ENCODE measurements at places on chromosomes 5 and 9. TPM values are rescaled to one million over a fixed set of nuclear protein-coding genes. Genes with fewer than 3 reads are reported as not detected.

- no peak for DNase-seq
Observed at GRCh38 chr9:7785813-7786212, 13.8 kb downstream of the DMAC1 start.

DNA sequence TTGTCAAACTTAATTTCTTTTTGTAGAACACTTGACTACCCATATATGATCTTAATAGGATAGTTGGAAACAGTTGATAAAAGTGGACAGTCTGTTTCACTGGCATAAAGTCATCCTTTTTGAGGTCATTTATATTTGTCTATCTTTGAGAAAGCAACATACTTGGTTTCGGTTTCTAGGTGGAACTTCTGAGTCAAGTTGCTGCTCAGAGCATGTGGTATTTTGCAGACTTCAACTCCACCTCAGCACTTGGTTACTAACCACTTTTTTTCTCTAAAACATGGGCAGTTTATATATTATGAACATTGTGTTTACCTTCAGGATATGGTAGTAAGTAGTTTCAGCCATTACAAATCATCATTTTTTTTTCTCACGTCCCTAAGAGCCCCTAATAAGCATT lies 1749.0 kb upstream of the C9orf72 start:
- peak; percentile 4 for DNase-seq

DNA sequence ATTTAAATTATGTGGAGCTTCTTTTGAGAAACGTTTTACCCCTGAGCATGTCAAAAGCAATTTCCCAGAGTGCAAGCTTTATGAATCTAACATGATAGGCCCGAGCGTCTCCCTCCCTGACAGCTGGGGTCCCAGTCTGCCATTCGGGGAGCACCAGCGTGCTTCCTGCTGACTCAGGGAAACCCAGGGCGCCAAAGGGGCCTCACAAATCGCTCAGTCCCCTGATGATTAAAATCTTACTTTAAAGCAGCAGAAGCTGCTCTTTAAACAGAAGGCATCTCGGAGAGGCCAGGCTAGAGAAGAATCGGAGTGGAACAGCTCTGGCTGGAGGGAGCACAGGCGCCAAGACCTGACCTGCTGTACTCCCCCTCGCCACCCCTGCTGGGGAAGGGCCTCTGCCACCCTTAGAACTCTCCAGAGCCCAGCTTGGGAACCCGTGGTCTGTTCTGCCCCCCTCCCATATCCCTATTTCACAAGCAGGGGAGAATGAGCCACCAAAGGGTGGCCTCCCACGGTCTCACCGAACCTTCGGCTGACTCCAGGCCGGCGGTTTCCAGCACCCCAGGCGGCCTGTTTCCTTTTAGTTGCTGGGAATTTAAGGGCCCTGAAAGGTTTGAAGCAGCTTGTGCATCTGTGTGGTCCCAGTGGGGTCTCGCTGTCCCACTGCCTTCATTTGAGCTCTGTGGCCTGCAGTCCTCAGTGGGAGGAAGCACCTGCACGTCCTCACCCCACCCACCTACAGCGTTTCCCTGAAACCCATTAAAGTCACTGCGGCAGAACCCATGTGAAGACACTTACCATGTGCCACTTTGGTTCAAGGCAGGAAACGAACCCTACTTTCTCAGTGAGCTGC lies 147.6 kb downstream of the COL23A1 start:
- DNase-seq: no peak

- no peak for DNase-seq
Observed at GRCh38 chr5:455806-456205, 12.8 kb downstream of the EXOC3 start.

GRCh38 chr9:27414220-27414761 lies 109.8 kb upstream of the IFNK start:
- DNase-seq: no peak

- DNase-seq: no peak
Observed at GRCh38 chr5:54516051-54516655, 1.4 kb upstream of the SNX18 start.

PRDM9 gene
- total RNA-seq: not detected

FAM221B gene
- total RNA-seq: not detected

DNA sequence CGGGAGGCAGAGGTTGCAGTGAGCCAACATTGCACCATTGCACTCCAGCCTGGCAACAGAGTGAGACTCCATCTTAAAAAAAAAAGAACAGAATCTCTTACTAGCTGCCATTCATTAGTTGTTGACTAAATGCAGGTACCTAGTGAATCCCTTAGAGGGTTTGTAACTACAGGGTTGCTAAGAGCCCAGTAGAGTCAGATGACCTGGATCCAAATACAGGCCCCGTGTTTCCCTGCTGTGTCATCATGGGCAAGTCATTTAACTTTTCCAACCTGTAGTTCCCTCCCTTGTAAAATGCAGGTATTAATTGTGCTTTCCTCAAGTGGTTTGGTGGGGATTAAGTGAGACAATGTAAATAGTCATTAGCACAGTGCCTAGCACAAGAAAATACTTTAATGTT lies 32.8 kb downstream of the PLAC8L1 start:
- no peak for DNase-seq

IL13 gene
- not detected for total RNA-seq

DNA sequence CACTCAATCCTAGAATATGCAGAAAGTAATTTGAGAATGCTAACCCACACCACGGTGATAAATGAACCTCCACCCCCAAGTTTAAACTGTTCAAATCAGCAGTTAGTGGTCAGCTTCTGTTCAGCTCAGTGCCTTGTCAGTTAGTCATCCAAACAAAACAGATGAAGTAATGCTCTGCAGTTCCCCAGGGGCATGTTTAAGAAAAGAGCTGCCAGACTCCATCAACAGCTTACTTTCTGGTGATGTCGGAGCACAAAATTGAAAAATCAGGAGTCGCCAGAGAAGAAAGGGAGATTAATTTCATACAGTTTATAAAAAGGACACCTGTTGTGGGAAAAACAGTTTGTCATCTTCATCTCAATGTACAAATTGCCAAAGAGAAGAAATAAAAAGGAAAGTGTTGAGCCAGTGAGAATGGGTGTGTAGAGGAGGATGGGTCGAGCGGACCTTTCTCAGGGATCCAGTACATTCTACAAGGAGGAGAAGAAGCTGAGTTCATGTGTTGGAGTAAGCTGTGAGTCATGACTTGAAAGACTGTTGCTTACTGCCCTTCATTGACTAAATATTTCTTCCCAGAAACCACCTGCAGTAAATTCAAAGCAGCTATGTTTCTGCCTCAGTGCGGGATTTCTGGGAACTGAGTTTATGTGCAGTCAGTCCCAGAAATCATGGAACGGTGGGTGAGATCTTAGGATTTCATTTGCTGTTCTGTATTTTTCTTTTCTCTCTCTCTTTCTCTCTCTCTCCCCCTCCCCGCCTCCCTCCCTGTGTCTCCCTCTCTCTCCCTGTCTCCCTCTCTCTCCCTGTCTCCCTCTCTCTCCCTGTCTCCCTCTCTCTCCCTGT lies 13.7 kb downstream of the TRIO start:
- peak; percentile 97 for DNase-seq

C9orf153 gene
- not detected for total RNA-seq

PCDHB2 gene
- total RNA-seq: 9.1 TPM

GRCh38 chr5:174852143-174852542 lies 127.8 kb downstream of the MSX2 start:
- no peak for DNase-seq

DNA sequence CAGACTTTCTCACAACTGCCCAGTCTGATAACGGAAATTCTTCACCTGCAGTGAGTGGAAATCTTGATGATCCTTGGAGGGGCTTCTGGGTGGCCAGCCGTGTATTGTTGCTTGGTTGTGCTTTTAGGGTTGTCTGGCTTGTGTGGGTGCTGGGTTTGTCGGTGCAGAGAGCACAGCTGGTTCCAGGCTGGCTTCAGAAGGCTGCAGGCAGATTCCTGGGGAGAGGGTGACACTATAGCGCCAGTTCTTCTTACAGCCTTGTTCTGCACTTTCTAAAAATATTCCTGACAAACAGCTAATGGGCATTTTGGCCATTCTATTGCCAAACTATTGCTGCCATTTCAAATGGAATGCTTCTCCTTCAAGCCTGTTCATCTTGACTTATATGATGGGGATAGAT lies 99.3 kb downstream of the PDZD2 start:
- DNase-seq: no peak

DNA sequence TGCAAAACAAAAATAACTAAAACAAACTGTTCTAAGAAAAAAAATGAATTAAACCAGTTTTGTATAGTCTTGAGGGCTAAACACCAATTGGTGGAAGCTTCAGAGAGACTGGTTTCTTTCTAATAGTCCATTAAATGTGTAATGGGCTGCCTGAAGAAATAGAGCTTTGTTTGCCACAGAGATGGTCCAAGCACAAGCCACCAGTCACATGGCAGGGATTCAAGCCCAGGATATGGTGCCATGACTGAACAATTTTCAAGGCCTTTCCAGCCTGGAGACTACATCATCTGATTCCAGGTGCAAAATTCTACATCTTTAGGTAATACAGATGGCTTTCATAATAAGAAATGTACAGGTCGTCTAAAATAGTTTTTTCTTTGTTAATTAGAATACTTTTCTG lies 355.3 kb downstream of the NR2F1-AS1 start:
- no peak for DNase-seq

C5orf58 gene
- not detected for total RNA-seq

- no peak for DNase-seq
Observed at GRCh38 chr5:17838469-17838868, 204.2 kb downstream of the TAF11L14 start.

CACNA1B gene
- not detected for total RNA-seq

DNA sequence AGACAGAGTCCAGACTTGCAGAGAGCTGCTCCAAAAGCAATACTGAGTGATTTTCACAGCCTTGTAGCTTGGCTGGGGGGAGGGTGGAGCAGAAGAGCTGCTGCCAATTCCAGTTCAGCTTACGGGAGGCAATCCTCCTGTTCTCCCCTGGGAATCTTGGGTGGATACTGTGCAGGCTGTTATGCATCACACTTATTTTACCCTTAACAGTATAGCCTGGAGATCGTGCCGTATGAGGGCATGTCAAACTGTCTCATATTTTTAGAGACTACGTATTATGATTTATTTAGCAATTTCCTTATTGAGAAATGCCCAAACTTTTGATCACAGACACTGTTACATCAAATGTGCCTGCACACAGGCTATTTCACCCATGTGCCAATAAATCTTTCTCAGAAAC lies 85.2 kb downstream of the BASP1 start:
- DNase-seq: no peak

DNA sequence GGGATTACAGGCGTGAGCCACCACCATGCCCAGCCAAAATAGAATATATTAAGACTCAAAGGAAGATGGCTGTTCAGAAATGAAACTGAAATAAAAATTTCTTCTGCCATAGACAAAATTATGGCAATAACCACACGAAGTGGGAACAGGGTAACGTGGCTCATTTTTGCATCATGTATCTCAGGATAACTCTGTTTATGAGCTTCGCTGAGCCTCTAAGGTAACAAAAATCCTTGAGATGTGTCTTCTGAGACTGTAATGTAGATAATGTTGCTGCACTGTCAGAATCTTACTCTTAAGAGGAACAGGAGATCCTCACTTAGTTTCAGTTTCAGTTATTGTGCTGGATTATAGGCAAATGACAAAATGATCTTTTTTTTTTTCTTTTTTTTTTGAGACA lies 153.8 kb downstream of the GOLPH3 start:
- no peak for DNase-seq

DNA sequence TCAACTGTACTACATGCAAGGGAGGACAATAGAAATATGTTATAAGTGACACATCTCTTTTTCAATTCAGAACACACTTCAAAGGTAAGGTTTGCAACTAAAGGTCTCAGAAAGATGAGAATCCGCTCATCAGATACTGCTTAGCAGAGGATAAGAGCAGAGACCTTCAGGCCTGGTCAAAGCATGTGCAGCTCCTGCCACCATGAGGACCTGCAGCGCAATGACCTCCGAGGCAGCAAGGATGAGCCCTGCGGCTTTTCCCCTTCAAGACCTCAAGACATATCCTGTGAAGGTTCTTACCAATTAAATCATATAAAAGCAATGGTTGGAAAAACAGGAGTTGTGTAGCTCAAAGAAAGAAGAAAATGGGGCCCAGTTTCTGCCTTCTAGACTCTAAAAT lies 135.8 kb downstream of the TRIM36 start:
- DNase-seq: peak; percentile 2

DNA sequence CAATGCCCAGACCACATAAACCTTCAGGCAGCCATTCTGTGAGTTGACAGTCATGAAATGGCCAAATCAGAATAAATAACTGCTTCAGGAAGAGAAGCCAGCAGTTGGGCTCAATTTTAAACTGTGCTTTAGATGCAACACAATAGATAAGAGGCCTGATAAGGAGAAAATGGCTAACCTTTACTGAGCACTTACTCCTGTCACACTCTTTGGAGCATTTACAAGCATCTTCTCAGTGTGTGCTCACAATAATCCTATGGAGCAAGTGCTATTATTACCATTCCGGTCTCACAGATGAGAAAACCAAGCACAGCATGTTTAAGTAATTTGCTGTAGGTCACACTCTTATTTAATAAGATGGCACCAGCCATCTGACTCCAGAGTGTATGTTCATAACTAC lies 11.5 kb upstream of the SH3RF2 start:
- DNase-seq: no peak

ITGA1 gene
- total RNA-seq: 52.1 TPM

FBP1 gene
- not detected for total RNA-seq

FOXD4L4 gene
- total RNA-seq: 0.21 TPM

GRCh38 chr5:115377468-115378217 lies 81.2 kb upstream of the CCDC112 start:
- DNase-seq: peak; percentile 97

- DNase-seq: no peak
Observed at GRCh38 chr9:9299134-9299533, 1313.7 kb downstream of the PTPRD start.

DNA sequence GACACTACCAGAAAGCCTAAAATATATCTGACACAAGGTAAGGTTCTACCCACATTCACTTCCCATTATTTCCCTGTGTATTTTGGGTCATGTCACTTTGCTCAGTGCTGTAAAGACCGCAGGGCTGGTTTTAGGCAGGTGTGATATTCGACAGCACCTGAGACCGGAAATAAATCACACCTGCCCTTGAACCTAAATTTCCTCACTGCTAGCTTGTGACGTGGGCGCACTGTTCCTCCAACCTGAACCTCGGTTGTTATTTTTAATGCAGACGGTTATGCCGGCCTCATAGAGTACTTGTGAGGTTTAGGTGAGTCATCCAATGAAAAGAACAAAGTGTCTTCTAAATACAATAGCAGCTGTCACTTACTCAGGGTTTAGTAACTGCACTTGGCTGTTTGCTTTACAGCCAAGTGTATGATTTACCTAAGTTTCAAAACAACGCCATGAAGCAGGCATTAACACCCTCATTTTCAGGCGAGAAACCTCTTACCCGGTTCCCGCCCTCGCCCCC lies 20.7 kb upstream of the ZNF782 start:
- DNase-seq: no peak

DNA sequence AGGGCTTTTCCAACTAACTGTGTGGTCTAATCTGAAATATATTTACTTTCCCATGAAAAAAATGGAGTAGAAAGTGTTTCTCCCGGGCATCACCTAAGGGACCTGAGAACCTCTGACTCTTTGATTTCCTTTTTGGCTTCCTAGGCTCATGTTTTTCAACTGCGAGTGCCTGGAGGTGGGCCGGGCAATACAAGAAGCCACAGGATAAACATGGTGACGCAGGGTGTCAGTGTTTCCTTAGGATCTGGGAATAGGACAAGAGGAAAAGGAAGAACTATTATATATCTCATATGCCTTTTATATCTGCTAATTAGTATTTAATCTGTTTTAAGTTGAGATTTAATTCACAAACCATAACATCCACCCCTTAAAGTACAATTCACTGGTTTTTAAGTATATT lies 11.4 kb upstream of the LECT2 start:
- DNase-seq: no peak

- DNase-seq: peak; percentile 38
Observed at GRCh38 chr9:135971111-135971766, 10.1 kb upstream of the UBAC1 start.
